ENCODE measurements at places on chromosomes 1 and 21.

DNA sequence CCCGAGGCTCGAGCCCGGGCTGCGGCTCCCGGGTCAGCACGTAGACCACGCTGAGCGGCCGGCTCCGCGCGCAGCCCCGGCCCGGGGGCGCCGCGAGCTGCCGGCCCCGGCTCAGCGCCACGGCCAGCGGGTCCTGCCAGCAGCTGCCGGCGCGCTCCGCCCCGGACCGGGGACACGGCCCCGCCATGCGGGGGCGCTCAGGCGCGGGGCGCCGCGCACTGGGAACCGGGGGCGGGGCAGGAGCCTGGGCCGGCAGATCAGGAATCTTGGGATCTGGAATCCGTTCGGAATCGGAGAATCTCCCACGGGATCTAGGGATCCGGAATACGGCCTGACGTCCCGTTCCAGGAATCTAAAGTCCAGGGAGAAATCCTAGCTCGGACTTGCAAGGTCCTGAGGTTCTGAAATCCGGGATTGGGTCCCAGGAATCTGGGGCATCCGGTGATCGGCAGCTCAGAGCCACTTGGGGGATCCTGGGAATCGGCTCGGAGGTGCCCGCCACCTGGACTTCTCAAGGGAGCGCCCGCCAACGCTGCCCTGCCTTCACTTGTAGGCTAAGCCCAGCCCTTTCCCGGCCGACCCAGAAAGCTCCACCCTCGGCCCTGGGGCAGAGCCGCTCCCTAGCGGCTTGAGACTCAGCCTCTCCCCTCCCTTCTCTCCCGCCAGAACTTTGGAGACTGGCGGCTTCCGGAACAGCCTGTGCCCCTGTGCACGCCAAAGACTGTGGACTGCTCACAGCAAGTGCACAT lies at the start of gene MAP3K6:
MAP3K6 (minus strand) TSS at position 551 of the 749 bp plus-strand sequence; CDS start at position 187, 364 bp downstream.
- DNase-seq, result peak; percentile 68

DNA sequence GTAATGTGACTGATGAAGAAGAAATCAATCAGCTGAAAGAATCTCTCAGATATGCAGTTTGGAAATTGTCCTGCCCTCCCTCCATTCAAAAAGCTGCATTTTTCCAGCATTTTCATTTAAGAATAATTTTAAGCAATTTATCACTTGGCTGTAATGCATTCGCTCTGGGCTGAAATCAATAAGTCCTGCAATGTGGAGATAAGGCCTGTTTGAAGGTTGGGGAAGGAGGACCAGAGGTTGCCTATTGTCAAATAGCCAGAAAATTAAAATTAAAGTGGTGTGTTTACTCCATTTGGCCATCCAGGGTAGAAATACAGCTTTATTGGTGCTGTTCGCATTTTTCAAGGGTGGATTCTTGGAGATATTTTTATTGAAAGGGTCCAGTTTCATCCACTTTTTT lies 187.6 kb upstream of the NFIA start:
- no peak for DNase-seq

GRCh38 chr1:224381880-224382548 lies 25.3 kb downstream of the CNIH4 start:
- no peak for DNase-seq

DNA sequence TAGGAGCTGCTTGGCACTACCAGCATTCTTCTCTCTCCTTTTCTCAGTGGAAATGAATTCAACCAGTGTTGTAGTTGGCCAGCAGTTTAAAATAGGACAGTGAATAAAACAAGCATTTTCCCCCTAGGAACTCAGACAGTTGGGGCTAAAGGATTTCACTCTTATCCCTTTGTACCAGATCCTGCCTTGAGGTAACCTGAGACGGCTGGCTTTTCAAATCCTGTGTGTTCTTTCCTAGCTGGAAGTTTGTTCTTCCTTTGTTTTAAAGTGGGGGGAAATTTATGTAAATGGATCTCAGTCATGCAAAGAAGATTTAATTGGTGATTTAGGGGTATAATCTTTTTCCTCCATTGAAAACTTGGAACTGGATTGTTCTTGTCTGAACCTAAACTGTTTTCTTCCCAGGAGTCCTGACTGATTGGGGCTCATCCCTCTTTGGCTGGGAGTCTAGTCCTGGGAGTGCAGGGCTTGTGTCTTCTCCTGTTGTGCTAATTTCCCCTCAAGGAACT lies 23.3 kb downstream of the ZP4 start:
- no peak for DNase-seq

- no peak for DNase-seq
Measured at GRCh38 chr21:38561205-38561604, 62.9 kb upstream of the ERG start.

DNA sequence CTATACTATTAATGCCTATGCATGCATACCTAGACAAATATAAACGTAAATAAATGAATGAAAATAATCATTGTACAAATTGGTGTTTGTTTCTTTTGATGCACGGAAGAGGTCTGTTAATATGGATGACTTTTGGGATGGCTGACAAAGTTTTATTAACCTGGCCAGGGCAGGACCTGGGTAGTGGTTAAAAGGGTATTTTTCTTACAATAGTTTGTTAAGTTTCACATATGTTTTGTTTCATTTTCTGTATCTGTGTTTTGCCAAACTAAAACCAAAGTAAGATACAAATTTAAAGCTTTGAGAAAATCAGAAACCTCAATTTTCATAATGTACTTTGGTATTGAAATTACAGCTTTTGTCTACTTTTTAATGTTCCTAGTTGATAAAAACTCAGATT lies 222.7 kb upstream of the OLFM3 start:
- no peak for DNase-seq

DNA sequence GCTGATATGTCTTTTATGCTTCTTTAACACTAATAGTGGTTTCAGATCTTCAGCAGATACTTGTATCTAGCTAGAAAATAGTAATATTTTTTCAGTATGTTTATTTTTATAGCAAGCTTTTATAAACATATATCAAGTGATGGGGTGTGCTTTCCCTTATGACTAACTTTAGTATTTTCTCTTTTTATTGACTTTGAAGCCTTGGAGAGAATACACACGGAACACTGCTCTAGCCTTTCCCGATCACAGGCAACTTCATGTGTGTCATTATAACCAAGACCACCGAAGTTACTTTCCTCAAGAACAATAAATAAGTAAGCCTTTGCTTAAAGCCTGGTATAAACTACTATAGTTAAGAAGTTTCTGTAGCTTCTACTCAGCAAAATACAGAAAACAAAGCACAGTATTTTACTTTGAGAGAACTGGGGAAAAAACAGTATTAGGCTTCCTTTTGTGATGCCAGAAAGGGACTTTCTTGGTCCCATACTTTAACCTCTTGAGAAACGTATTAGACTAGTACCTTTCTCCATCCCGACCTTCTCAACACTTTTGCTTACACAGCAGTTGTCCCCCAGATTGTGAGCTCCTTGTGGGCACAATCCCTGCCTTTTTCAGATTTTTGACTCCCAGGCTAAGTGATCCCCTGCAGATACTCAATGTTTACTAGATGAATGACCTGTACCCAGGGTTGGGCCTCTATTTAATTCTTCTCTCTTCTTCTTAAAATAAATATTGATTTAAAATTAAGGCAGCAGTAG lies 3.3 kb downstream of the ADSS2 start:
- no peak for DNase-seq

DNA sequence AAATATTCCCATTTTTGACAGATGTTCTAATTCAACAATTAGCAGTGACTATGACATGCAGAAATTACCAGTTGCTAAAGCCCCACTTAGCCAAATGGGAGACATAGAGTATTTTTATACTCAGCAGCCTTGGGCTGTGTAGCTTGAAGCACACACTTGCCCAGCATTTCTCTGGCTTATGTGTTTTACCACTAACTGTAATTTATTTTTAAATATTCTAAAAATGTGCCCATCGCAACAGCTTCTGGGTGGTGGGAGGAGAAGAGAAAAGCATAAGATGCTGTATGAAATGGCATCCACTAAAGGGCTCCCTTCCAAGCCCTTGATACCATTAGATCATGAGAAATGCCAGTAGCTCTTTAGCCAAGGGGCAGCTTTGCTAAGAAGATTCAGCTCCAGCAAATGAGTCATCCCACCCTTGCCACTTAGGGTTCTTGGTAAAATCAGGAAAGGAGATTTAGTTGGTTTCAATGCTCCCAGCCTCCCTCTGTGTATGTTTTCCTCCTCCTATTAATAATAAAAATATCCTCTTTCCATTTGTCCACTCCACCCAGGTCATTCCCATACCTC lies 462.7 kb upstream of the DEPDC1 start:
- DNase-seq, result no peak

GRCh38 chr1:236091933-236092318 lies 27.0 kb upstream of the NID1 start:
- no peak for DNase-seq

DNA sequence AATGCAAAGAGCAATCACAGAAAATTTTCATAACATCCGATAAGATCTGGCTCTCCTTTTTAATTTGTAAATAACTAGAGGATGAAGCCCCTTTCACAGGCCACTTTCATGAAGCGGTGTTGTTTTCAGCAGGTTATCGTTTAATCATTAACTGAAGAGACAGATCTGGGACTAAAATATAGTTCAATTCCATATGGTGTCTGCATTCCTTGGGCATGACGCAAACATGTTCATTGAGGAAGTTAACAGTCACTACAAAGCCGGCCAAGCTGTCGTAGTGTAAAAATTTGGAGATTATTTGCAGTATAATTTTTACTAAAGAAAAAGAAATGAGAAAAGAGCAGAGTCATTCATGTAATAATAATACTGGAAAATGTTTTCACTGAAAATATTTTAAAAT lies 565.2 kb upstream of the ADAMTS5 start:
- no peak for DNase-seq

DNA sequence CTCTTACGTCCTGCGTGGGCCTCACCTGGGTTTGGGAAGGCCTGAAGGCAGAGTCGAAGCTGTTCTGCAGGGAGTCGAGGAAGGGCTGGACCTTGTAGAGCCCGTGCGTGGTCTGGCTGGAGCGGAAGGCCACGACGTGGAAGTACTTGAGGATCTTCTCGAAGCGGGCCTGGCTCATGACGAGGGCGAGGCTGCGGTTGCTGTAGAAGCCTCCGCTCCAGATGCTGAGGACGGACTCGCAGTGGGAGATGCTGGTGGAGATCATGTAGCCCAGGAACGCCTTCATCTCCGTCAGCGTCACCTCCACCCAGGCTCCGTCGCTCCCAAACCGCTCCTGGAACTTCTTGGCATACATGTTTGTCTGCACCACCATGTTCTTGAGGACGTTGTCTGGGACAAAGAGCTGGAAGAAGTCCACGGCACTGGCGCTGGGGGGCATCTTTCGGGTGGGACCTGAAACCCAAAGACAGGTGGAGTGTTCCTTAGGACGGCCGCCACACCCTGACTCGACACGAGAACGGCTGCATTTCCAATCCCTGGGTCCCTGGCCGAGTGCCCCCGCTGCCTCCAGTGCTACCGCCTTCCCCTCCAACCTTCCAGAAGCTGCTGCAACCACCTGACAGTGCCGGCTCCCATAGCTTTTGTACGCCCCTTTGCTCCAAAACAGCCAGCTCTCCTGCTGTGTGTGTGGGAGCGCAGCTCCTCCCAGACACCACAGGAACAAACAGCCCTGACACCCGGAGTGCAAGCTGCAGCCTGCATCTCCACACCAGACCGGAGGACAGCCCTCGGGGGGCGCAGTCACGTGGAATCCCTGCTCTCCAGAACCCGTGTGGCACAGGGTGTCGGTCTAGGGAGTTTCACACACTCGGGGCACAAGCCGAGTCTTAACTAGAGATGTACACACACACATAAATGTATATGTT lies 69.0 kb downstream of the PGBD5 start:
- no peak for DNase-seq

- DNase-seq, result peak; percentile 49
Measured at GRCh38 chr1:210726621-210727020, 397.9 kb downstream of the HHAT start.

- no peak for DNase-seq
Measured at GRCh38 chr1:30811187-30811586, 53.6 kb upstream of the LAPTM5 start.

- DNase-seq, result no peak
Measured at GRCh38 chr1:41735631-41736260, 183.0 kb downstream of the HIVEP3 start.

DNA sequence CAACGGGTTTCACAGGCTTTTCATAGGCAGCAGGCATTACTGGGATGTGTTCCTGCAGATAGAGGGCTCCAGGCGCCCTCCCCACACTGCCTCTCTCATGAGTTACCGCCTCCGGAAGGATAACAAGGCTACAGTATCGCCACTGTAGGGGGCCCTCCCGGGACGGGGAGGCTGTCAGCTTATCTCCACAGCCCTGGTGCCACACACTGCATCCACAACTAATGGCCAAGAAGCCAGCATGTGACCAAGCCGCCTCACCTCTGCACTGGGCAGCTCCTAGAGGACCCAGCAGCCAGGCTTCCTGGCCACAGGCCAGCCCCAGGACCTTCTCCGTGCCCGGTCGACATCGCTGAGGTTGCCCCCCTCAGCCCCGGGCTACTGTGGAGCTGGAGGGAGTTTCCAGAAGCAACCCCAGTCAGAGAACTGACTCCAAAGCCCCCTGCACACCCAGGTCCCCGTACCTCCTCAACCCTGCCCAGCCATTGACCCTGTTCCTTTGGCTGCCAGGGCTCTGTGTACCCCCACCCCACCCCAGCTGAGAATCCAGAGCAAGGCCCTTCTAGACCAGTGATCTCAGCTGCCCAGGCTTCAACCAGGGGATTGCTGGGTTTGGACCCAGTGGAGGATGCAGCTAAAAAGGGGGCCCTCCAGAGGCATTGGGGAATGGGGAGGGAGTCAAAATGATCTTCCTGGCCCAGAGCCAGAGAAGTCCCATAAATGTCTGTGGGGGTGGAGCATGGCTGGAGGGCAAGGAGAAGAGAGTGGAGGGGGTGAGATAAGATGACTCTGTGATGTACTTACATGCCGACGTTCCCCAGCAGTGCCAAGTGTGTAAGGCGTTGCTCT lies 45.0 kb downstream of the NEK2 start:
- DNase-seq, result no peak

GRCh38 chr1:109639841-109640184 lies 16.1 kb upstream of the GSTM4 start:
- DNase-seq, result no peak

DNA sequence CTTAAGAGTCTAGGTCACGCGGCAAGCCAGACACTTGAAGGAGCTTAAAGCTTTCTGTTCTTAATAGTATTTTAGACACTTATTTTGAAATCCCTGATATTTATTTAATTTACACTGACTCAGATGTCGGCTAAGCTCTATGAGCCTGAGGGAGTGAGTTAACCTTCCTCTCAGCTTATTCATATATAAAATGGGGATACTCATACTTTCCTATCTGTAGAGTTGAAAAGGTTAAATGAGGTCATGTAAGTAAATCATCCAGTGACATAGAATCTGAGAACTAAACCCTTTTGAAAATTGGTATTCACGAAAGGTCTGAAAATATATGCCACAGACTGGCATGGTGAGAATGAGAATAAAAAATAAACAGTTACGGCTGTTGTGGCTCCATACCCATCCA lies 1.4 kb upstream of the GPR161 start:
- DNase-seq, result no peak

GRCh38 chr1:87600854-87601253 lies 272.2 kb downstream of the LMO4 start:
- DNase-seq, result no peak
